Psoas muscle (tissue), 8 donors: ENCODE measurements at places on chromosomes 2 and 18.

- DNase-seq, result no peak
Measured at GRCh38 chr2:86632672-86633071, 9.0 kb upstream of the RNF103 start.

DNA sequence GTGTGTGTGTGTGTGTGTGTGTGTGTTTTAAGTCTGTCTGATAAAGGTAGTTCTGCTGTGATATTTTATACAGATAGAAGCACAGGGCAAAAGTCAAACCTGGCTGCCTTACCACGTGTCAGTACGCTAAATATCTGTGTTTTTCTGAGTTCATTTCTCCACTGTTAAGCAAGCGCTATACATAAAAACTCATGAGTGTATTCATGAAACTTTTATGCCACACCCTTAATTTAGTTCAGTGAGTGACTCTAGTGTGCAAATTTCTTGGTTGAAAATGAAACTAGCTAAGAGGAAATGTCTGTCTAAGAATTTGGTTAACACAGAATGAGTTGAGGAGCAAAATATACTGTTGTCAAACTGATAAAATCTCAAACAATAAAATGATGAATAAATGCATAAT is 11.2 kb downstream of the CASP10 start:
- no peak for DNase-seq

DNA sequence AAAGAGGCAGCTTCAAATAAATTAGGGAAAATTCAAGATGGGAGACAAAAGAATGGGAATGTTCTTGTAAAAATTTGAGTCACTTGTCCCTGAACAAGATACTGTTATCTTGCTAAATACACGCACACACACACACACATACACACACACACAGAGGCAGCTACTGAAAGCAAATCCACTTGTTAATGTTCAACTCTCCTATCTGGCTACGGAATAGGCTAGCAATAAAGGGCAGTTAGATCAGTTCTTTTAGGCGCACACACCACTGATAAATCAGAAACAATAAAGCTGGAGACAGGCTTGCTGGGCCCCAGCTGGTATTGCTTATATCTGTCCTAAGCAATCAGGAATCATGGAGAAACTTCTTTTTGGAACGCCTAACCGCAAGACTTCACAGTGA is 461.6 kb downstream of the BCL11A start:
- DNase-seq, result no peak

GRCh38 chr2:219531639-219532377 is 11.8 kb downstream of the CHPF start:
- no peak for DNase-seq

DNA sequence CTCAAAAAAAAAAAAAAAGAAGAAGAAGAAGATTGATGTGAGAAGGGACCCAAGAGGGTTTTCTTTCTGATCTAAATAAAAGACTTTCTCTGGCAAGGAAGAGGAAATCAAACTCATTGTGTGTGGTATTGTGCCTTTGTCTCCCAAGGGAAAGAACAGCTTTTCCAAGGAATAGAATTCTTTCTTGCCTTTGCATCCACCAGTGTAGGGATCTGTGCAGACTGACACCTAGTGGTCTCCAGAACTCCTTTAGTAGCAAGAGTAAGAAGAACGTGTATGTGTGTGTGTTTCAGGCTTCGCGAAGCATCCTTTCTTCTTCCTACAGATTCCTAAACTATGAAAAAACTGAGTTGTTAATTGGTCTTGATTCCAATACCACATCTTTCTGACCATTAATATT is 33.5 kb upstream of the CRIM1 start:
- DNase-seq, result no peak

DNA sequence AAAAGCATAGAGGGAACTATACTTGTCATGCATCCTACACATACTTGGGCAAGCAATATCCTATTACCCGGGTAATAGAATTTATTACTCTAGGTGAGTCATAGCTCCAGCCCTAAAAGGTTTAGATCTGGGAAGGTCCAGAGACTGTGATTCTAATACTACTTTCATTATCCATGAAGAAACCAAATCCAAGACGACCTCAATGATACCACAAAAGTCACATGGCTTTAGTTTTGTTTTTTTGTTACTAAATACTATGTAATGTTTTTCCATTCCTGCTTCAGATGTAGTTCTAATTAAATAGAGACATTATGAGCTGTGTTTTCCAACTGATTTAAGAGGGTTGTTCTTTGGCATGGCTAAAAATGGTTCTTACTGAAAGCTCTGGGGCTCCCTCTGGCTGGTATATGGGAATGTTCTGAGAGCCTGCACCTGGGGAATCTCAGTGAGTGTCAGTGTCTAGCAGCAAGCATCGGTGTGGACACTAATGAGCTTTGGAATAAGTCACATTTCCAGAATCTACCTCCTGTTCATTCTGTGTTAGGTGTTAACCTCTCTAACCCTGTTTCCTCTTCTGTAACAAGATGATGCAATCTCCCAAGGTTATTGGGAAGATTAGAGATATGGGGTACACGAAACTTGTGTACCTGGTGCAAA is 20.5 kb upstream of the IL1RL2 start:
- no peak for DNase-seq

DNA sequence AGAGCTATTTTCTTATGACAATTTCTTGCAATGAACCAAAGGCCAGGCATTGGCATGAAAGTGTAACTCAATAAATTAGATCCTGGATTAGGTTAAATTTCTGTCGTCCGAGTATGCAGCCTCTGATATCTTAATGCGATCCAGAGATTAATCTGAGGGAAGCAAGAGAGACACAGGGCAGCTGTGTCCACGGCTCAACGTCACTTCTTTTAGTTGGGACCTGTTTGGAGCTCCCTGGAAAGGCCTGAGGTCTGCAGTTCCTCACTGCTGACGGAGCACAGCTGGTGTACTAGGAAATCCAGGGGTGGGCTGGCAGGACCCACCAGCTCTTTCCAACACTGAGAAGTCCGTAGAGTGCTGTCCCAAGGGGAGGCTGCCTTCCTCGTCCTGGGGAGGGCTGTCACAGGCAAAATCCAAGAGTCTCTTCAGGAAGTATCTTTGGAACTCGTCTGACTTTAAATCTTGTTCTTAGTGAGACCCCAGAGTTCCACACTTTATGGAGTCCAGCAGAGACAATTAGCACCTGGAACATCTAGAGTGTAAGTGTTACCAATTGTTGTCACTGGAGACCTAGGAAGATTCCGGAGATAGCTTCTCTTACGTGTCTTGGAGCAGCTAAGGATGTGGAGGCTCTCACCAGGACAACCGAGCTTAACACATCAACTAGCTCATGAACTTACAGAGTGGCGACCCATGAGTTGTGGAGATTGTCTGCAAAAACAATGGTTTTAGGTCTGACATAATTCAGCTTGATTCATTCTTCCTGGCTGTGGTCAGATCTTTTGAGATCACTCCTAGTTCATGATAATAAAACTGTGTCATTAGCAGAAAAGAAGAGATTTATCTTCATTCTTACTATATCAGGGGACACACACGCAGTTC is 173.7 kb downstream of the ACKR3 start:
- DNase-seq, result no peak

DNA sequence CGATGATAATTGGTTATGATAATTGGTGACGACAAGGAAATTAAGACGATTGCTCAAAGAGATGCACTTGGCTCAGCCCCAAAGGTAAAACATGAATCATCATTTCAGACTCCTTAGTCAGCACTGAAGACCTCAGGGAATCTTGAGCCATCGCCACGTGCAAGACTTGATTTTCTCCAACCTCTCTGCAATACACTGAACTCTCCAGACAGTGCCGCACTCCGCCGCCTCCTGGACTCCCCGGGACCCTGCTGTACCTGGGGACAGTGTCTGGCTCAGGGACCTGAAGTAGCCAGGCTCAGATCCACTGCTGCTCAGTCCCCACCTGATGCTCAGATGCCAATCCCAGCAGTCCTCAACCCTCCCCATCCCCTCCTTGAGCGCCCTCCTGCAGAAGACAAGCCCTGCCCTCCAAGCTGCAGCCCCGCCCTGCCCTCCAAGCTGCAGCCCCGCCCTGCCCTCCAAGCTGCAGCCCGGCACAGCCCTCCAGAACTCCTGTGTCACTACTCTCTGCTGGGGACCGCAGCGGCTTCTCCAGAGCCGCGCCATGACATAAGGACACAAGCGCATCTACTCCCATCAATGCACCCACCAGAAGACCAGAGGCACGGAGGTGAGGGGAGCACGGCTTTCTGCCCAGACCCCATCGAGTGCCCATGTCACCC is 1.1 kb downstream of the TMEM18 start:
- DNase-seq, result peak; percentile 63

DNA sequence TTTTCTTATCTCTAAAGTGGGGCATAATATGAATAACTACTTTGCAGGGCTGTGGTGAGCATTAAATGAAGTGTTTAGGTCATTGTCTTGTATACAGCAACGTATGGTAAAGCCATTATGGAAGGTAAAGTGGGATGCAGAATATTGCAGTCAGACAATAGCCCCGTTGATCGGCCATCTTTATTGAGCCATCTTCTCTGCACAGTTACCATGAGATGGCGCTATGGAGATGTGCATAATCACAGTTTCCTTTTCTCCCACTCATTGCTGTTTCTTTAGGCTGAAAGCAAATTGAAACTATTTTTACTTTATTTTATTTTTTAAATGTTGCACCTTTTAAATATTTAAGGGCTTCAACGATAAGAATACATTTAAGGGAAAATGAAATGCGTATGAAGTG is 108.9 kb downstream of the THSD7B start:
- no peak for DNase-seq

DNA sequence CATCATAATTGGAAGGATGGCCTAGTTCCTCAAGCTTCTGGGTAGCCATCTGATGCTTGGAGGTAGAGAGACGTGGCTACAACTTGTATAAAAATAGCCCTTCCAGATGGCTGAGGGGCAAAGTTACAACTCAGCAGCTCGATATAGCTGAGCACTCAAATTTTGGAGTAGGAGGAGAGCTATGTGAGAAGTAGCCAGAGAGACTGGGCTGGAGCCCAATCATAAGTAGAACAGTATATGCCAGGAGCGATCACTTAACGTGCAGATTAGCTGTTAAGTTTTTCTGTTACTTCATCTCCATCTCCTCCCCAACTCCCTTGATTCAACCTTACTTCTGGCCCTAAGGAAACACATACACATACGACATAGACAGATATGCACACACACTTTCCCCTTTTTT is 28.8 kb downstream of the CNRIP1 start:
- DNase-seq, result no peak

DNA sequence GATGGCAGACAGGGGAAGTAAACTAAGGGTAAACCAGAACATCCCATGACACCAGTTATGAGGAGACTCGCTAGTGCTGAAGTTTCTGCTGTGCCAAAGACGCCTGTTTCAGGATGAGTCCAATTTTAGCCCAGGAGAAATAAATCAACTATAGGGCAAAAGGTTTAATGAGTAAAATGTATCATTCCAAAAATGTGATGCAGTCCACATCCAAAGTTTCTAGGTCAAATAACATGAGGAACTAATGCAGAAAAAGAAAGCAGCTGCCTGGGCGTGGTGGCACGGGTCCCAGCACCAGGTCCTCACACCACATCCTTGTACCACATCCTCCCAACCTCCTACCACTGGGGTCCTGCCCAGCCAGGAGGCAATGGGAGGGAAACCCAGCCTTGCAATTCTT is 126.9 kb upstream of the CTAGE1 start:
- no peak for DNase-seq

GRCh38 chr2:226483745-226484619 is 315.6 kb downstream of the IRS1 start:
- DNase-seq, result no peak

GRCh38 chr18:49013961-49014604 is 63.3 kb upstream of the SMAD7 start:
- DNase-seq, result peak; percentile 35

DNA sequence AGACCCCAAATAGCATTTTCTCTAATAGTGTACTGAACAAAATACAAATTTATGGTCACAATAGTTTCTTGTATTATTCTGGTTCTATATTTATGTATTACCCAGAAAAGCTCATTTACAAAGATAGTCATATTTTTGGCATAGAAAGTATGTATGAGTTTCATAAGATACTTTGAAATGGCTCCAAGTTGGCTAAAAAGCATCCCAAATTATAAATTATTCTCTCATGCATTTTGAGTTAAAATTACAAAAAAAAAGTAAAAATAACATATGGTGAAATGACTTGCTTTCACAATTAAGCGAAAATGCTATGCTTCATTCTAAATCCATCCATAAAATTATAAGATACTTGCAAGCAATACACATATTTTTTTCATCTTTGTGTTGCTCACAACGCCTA is 530.7 kb downstream of the ZNF804A start:
- DNase-seq, result no peak

DNA sequence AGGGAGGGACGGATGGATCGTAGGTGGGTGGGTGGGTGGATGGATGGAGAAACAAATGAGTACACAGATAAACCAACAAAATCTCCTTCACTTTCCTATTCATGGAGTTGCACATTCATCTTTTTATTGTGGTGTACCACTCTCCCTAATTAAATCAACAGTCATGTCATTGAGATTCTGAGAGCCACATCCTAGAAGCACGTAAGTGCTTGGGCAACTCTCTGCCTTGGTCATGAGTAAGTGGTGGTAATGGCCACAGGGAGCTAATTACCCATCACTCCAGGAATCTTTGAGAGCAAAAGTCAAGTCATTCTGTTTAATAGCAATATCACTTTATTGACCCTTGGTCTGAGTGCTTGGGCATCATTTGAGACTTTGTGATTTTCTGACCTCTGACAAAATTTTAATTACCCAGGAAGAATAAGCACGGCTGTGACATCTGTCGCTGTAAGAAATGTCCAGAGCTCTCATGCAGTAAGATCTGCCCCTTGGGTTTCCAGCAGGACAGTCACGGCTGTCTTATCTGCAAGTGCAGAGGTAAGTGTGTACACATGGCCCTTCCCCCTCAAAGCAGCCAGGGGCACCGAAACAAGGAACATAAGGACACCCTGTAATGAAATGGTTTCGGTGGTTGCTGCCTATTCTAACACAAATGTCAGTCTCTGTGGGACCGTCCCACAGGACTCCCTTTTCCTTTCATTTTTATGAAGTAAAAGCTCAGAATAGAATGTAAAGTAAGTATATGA is 85.9 kb downstream of the FEZ2 start:
- DNase-seq, result no peak

- no peak for DNase-seq
Measured at GRCh38 chr2:130823171-130823885, 13.4 kb upstream of the ARHGEF4 start.

- no peak for DNase-seq
Measured at GRCh38 chr2:63743170-63743981, 98.3 kb upstream of the UGP2 start.

GRCh38 chr2:111037128-111037527 is 83.6 kb upstream of the BCL2L11 start:
- no peak for DNase-seq

DNA sequence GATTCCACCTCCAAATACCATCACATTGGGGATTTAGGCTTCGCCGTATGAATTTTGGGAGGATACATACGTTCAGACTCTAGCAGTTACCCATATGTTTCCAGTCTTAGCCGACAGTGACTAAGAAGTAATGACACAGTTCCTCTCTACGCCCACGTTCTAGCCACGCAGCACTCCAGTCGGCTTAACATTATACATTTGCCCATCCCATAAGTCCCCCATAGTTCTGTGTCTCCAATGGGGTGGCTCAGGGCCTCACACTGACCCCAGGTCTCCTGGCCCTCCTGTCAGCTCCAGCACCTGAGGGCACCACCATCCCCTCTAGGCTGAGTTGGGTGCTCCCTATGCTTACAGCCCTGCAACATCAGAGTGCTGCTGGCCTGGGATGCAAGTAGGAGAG is 18.4 kb upstream of the CNDP2 start:
- no peak for DNase-seq

GRCh38 chr18:36889321-36889720 is 60.4 kb downstream of the KIAA1328 start:
- no peak for DNase-seq
